GM06990 (cell line): ENCODE measurements at places on chromosomes 7 and 10.
A peak's percentile ranks its signal among the peaks of the same experiment; 100 is the strongest.

DNA sequence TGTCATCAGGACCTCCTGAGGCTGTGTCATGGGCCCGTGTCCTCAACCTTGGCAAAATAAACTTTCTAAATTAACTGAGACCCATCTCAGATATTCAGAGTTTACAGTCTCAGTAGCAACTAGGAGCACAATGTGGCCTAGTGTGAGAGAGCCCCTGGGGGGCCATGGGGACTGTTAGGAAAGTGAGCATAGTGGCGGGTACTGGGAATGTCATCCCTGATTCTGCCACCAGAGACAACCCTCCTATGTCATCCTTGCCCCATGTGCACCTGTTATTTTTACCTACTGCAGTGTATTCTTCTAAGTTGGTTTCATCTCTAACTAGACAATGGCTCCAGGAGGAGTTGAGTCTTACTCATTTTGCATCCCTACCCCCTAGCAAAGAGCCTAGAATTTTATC lies 78.6 kb downstream of the CCDC71L start:
- DNase-seq, result no peak

DNA sequence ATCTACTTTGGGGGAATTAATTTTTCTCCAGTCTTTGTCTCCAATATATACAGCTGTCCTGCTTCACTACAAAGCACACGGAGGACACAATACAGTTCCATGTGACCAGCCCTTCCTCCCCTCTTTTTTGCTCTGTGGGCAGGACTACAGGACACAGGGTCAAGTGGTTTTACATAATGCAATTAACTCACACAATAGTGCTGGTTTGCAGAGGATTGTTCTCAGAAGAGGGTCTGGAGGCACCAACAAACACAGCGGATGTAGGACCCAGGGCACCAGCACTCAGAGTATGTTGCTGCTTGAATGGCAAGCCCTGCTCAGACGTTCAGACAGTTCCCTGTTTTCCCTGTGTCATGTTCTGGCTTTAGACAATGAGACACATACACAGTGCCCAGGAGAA lies 52.0 kb upstream of the NPTX2 start:
- DNase-seq, result no peak

DNA sequence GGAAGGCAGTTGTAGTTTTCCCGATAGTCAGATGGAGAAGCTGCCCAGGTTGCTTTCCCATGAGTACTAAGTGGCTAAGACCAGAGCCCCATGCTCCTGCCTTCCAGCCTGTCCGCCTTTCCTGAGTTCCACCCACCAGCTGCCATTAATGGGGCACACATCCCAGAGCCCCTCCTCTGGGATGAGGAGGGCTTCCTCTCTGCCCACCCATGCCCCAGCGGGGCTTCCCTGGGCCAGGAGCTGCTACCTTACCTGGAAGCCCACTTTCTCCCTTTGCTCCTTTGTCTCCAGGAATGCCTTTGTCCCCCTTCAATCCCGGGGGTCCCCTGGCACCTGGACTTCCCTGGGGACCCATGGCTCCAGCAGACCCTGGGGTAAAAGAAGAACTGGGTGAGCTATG lies 7.8 kb downstream of the SFTPD start:
- DNase-seq, result no peak

DNA sequence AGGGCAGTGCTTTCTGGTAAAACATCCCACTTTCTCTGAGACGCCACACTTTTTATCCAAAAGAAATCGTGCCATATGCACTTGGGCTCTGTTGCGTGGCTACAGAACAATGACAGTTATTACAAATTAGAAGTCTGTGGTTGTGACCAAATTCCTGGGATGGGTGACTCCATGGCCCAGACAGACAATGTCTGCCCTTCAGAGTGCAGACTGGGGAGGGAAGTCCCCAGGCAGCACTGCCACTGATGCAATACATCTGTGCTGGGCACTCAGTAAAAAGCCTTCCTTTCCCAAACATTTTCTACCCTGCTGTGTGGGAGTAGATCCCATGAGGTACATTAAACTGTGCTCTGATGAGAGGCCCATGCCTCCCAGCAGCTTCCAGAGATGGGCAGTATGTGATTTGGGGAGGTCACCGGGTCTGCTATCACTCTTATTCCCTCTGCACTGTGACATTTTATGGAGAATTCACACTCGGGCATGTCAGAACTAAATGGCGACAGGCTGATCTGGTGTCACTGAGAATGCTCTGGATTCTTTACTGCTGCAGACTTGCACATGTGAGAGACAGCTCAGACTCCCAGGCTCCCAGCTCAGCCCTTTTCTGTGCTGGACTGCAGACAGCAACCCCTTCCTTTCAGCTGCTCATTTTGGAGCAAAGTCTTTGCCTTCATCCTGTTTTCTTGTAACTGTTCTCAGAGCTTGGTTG lies 243.5 kb upstream of the ZNF32 start:
- no peak for DNase-seq

GRCh38 chr10:97434055-97434454 lies 8.1 kb downstream of the PGAM1 start:
- no peak for DNase-seq

DNA sequence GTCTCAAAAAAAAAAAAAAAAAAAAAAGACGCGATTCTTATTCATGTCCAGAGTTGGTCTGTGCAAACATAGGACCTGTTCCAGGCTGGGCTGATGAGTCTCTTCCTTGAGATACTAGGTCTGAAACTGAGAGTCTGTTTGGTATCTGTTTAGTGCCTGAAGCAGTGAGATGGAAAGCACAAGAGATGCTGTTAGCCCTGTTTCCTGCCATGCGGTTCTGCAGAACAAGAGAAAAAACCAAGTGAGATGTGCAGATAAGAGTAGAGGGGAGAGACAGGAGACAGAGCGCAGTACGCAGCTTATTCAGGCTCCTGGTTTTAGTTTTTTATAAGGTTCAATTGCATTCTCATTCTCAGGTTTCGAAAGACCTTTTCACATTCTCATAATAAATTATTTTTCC lies 85.8 kb upstream of the PRKCQ start:
- no peak for DNase-seq

DNA sequence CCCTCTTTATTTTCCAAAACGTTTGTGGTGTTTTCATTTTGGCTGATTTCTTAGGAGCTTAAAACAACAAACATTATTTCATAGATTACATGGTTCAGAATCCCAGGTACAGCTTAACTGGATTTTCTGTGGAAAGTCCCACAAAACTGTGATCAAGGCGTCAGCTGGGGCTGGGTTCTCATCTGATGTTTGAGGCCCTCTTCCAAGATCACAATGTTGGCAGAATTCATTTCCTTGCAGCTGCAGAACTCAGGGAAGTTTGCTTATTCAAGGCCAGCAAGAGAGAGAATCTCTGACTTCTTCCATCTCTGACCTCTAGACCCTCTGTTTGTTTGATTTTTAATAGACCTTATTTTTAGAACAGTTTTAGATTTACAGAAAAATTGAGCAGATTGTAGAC lies 108.4 kb upstream of the AGK start:
- DNase-seq, result no peak

GRCh38 chr10:120456626-120457430 lies at the start of gene PLPP4:
Gene PLPP4 (plus strand): TSS chr10:120457227. CDS start chr10:120457306, 79 bp downstream.
- DNase-seq, result peak; percentile 12

- DNase-seq, result no peak
Measured at GRCh38 chr10:96585736-96586418, 935 bp downstream of the TM9SF3 start.

DNA sequence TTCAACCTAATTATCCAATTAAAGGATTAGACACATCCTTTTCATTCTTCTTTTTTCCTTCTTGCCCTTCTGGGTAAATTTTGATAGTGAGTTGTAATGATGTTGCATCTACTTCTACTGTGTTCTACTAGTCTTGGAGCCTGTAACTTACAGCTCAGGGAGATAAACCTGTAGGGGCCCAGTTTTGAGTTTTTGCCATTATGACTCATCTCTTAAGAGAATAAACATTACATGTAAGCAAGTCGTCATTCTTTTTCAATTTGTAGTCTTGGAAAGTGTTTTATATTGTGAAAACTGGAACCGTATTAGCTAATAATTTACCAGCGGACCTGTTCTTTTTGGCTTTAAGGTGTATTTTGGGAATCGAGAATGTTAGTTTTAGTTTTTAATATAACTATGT lies 89.7 kb upstream of the RPA3 start:
- no peak for DNase-seq

DNA sequence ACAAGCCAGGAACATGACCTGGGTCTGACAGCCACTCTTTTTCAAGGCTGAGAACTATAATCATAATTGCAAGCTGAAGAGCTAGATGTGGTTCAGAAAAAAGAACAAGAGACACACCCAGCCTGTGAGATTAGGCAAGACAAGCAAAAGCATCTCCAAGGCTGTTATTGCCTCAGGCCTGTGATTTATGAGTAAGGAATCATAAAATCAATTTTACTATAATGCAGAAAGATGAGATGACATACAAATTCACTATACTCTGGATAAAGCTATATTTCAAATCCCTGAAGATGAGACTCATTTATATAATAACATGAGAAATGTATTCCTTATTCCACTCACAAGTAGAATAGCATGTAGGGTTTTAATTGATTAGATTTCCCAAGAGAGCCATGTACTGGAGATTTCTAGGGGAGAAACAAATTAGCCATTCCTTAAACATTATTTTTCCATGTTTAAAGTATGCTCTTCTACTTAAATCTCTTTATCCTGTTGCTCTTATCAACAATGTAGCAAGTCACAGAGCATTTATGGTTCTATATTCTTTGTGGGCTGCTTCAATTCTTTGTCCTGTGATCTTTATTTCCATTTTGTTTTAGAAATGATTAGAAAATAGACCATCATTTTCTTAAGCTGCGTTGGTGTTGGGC lies 47.4 kb downstream of the FHIP2A start:
- DNase-seq, result no peak

DNA sequence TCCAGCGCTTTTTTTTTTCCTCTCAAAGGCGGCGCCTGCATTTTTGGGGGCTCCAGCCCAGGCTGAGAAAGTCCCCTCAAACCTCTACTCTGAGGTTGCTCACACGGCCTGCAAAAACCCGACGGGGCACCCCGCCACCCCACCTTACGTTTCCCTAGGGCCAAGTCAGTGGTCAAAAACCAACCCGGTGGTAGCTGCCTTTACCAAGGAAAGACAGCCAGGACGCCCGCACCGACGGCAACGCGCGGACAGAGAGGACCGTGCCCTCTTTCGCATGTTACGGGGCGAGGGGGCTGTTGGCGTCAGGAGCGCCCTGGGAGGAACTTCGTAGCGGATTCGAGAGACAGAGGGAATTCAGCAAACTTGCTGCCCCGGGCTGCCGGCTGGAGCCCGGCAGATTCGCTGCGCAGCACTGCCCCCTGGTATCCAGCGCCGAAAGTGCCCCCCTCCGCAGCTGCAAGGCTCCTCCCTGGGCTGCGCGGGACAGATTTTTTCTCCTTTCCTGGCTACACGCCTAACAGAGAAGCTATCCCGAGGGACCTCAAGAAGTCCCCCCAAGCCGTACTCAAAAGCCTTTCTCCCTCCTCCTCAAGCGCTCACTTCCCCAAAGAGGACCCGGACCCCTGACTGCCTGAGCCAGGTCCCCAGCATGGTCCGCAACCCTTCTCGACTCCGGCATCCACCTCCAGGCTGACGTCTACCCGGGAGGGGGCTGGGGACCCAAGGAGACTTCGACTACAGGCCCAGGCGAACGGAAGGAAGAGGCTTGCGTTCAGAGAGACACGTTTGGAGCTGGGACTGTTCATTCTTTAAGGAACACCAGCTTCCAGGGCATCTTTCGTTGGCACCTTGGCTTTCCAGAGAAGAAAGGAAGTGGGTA lies 27.7 kb upstream of the VAX1 start:
- no peak for DNase-seq
